Liver (tissue), 10 donors: ENCODE measurements at places on chromosomes 1 and 21. TPM values are rescaled to one million over a fixed set of nuclear protein-coding genes. Genes with fewer than 3 reads are reported as not detected.

GRCh38 chr1:85451236-85451830 is 13.6 kb downstream of the DDAH1 start:
- no peak for DNase-seq

GRCh38 chr1:111762332-111762731 is 6.6 kb downstream of the DDX20 start:
- DNase-seq, result no peak

- DNase-seq, result no peak
Observed at GRCh38 chr1:225580238-225581099, 72.5 kb downstream of the ENAH start.

DNA sequence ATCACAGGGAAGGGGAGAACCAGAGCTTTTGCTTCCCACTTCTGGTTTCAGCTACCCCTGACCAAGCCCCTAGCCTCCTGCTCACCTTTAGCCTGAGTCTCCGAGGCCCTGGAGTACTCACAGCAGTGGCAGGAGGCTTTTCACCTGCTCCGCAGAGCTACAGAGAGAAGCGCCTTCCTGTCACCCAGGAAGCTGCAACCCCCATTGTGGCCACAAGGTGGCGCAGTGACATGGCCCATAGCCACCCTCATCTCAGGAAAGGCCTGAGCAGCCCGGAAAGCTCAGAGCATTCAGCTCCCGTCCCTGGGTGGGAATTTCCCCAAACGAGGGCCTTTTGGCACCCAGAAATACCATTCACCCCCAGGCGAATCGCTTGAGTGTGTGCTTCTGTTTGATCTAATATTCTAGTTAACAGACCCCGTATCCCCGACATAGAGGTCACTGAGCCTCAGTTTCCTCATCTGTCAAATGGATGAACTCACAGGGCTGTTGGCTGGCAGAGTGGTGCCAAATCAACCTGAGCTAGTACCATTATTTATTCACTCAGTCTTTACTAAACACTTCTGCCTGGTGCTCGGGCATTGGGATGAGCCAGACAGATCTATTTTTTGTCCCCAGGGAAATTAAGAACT is 25.3 kb downstream of the A3GALT2 start:
- peak; percentile 89 for DNase-seq

- no peak for DNase-seq
Observed at GRCh38 chr21:43884861-43885417, 19.9 kb downstream of the AGPAT3 start.

- DNase-seq, result no peak
Observed at GRCh38 chr1:10432910-10433700, 2.9 kb downstream of the CENPS start.

GRCh38 chr21:17660862-17661261 is 48.2 kb upstream of the BTG3 start:
- no peak for DNase-seq

DNA sequence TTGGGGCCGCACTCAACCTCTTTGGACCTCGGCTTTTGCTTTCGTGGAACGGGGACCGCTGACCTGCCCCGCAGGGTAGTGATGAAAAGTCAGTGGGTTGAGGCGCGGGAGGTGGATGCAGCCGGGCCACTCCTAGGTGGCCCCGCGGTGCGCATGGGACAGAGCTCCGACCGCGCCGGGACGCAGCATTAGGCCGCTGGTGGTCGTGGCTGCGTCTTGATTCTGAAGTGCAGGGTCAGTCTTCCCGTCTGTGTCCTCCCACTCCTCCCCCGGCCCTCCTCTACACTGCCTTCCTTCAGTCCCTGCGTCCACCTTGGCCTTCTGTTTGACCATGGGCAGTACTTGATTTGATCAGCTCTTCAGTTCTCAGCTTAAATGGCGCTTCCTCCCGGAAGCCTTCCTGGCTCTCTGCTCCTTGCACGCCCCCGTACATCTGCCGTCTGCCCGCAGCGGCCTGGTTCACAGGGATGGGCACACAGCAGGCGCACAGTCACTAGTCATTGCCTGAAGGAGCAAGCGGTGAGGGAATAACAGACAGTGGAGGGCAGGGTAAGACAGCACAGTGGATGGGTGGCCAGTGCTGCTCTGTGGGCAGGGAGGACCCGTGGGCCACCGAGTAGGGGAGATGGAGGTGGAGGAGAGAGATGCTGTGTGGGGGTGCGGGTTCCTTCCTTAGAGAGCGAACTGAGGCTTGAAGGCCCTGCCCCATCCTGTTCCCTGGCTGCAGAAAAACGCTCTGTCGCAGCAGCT is 633 bp downstream of the THEMIS2 start:
- DNase-seq, result no peak

DNA sequence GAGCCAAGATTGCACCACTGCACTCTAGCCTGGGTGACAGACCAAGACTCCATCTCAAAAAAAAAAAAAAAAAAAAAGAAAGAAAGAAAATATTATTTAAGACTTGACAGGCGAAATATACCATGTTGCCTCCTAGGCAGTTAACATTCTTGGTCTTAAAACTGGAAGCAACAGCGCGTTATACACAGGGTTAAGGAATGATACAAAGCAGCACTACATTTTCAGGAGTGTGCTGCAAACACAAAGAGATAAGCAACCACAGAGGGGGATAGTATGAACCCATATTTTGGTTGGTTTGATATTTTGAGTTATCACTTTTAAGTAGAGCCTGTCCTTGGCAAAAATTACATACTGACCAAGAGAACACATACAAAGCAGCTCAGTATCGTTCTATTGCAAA is 25.1 kb downstream of the USP24 start:
- DNase-seq, result no peak

- no peak for DNase-seq
Observed at GRCh38 chr1:24364975-24365678, 46.0 kb downstream of the GRHL3 start.

DNA sequence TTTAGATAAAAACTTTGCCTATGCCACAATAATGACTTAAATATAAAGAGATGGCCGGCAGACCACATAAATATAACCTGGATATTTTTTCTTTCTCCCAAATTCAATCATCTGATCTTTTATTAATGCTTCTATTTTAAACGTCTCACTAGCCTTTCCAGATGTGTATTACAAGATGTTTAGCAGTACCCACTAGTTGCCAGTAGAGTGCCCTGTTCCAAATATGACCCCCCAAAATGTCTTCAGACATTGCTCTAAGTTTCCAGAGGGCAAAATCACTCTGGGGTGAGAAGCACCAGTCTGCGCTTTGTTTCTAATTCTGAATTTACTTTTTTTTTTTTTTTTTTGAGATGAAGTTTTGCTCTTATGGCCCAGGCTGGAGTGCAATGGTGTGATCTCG is 268.1 kb downstream of the GRIK1 start:
- no peak for DNase-seq

The MEX3A gene
- 1.3 TPM for total RNA-seq

The FAM163A gene
- not detected for total RNA-seq

The TSPAN1 gene
- total RNA-seq, result 0.33 TPM

The KLF18 gene
- not detected for total RNA-seq

The MAP3K6 gene
- 8.3 TPM for total RNA-seq

The NPR1 gene
- 4.7 TPM for total RNA-seq
